ENCODE measurements at places on chromosomes 4 and X.

DNA sequence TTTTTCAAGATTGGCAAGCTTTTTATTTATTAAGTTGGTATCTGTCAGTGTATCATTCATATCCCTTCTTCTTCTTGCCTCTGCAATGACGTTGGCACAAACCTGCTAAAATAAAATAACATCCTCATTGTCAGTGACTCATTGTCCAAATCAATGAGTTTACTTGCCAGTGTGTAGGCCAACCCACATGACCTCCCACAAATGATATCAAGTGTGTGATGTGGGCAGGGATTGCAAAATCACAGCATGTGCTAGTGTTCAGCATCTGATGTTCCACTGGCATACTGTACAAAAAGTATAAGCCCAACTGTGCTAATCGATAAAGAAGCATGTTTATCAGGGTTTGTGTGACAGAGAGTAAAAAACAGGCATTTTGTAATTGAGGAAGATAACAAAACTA, 25.5 kb downstream of the GPAT3 start:
- DNase-seq, result no peak

DNA sequence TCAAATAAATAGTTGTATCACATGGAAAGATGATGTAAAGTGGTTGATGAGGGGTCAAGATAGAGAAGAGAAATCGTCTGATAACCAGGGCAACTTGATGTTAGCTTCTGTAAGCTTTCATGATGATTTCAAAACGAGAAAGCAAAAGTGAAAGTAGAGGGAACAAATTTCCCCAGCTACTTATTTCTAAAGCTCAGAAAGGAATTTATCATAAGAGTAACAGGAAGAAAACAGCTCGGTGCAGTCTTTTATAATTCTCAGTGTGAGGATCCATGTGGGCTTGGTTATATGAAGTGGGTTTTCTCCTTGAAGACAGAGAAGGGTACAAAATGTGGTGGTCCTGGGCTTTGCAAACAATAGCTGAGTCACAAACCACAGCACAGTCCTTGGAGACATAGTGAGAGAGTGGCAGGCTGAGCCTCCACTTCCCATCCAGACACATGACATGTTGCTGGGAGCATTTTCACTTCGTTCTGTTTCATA, 32.1 kb upstream of the GLRA2 start:
- no peak for DNase-seq

DNA sequence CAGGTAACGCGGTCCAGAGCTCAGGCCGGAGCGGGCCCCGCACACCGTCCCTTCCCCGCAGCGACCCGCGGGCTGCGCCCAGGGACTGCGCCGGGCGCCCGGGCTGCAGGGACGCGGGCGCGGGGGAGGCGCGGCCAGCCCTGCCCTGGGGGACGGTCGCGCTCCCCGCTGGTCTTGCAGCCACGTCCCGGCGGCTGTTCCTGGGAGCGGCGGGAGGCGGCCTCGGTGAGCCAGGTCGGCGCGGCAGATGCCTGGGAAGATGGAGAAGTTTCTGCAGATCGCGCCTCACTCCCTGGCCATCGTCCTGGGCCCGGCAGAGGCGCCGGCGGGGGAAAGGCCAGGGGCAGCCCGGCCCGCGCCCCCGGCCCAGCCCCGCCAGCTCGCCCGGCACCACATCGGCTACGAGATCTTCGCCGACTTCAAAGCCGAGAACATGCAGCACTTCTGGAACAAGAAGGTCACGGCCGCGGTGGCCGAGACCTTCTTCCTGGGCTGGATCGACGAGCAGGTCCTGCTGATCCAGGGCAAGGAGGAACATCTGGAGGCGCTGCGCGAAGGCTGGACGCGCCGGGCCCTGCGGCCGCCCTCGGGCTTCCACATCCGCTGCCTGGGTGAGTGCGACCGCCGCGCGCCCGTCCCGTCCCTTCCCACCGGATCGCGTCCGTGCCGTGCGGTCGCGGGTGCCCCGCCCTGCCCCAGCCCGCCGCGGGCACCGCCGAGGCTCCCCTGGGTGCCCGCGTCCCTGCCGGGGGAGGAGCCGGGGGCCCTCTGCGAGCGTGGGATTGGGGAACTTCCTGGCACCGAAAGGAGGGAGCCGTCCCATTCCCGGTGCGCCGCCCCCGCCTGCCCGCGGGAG, 107.4 kb upstream of the STOX2 start:
- DNase-seq, result no peak

DNA sequence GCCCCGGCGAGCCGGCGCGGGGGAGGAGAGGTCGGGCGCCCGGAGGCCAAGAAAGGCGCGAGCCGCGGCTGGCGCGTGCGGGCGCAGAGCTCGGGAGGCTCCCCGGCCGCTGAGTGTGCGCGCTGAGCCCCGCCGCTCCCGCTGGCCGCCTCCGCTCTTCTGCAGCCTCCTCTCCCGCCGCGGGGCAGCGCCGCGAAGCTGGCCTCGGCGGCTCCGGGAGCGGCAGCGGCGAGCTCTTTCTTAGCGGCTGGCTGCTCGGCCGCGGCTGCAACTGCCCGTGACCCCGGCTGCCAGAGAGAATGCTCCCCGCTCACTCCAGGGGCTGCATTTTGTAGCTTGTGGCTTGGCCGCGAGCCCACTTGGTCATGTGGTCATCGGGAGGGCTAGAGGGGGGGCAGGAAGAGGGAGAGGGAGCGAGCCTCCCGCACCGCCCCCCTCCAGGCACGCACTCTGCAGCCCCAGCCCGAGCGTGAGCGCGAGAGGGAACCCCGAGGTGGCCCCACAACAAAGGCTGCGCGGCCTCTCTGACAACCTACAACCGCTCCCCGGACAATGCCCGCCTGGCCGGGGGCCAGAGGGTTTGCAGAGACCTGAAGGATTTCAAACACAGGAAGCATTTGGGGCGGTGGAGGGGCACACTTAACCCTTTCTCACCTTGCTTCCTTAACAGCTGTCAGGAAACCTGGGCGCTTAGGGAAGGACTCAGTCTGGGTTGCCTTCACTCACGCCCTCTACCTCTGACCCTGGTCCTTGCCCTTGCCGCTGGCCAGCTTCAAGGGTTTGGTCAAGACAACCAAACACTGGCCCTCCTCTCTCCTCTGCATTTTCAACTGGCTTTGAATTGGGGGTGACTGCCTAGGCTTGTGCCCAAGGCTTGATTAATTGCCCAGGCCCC, at the start of gene APLN:
TSS of gene APLN (minus strand) at position 305 of the 895 bp plus-strand sequence. CDS start 326 bp downstream, outside the sequence.
- no peak for DNase-seq

Data from activated T-helper 1 cell treated with anti-CD3 and anti-CD28 coated beads, Interleukin-2, amount 50 U/mL, for 16 hours (primary cell).